ENCODE measurements at places on chromosomes 4 and X.

GRCh38 chr4:40987151-40987550, 227.2 kb downstream of the APBB2 start:
- no peak for DNase-seq

DNA sequence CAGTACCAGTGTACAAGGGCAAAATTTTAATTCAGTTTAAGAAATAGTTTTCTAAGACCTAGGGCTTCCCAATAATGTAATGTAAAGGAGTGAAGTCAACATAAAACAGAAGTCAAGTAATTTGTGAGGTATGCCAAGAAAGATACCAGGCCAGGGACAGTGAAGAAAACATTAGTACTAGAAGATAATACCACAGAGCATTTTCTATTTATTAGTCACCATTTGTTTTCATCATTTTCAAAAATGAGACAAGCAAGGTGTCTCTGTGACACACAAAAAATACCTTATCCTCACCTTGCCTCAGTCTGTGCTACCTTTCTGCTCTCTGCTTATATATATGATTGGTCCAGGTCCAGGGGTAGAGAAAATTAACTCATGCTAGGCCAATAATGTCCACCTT, 46.8 kb downstream of the VEGFC start:
- no peak for DNase-seq

- DNase-seq: no peak
Measured at GRCh38 chr4:6369924-6370645, 100.4 kb downstream of the WFS1 start.

DNA sequence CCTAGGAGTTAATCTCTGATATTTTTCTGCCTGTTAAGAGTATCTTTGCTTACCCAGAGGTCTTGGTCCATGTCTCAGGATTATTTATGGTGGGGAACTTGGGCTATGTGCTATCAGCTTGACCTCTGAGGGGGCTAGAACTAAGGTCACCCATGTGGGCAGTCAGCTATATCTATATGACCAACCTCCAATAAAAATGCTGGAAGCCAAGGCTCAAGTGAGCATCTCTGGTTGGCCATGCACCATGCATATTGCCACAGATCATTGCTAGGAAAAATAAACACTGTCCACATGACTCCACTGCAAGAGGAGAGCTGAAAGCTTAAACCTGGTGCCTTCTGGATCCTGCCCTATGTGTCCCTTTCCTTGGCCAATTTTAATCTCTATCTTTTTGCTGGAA, 196.5 kb upstream of the SLC7A11 start:
- DNase-seq: no peak

DNA sequence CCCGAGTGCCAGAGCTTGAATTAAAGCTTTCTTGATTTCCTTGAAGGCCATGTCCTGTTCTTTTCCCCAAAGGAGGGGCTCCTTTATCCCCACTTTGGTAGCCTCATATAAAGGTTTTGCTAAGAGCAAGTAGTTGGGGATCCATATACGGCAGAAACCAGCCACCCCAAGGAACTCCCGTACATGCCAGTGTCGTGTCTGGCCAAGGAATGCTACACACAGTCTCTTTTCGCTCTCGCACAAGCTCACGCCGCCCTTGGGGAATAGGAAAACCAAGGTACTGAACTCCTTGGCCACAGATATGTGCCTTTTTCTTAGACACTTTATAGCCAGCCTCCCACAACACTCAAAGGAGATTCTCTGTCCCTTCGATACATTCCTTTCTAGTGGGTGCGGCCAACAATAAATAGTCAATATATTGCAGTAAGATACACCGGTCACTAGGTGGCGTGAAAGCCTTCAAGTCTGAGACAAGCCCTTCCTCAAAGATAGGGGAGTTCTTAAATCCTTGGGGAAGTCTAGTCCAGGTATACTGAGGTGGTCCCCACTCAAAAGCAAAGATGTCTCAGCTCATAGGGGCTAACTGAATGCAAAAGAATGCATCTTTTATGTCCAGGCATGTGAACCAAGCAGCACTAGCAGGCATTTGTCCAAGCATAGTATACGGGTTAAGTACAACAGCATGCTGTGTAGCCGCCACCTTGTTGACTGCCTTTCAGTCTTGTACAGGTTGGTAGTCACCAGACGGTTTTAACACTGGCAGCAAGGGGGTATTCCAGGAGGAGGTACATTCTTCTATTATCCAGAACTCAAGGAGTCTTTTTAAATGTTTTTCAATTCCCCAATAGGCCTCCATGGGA, 57.8 kb upstream of the XAGE1B start:
- peak; percentile 21 for DNase-seq

GRCh38 chrX:125295337-125295736, 24.3 kb upstream of the TEX13C start:
- DNase-seq: peak; percentile 26

GRCh38 chr4:166257891-166258290, 384.9 kb downstream of the TLL1 start:
- no peak for DNase-seq

DNA sequence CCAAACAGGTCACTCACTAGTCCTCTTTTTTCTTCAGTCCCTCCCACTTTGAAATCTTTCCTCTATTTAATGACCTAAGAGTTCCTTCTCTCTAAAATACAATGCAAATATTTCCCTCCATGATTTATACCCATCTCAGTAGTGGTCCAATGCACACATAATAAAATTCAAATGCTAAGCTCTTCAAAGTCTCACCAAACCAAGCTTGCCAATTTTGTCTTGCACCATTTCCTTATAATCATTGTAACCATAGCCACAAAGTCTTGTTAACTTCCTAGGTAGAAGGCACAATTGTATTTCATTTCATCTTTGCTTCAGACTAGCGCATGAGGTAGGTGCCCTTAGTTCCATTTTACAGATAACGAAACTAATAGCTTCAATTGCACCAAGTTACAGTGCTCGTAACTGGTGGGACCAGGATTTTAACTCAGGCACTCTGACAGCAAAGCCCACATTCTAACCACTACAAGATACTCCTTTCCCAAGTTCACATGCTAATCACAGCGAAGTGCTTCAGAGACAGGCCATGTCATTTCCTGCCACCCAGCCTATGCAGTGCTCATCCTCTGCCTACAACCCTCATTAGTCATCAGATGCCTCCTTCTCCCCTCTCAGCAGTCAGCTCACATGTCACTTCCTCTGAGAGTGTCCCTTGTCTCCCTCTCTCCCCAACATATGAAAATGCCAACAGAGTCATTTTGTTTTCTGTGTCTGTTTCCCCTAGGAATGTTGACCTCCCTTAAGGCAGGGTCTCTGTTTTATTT, 66.9 kb upstream of the PPARGC1A start:
- DNase-seq: no peak

DNA sequence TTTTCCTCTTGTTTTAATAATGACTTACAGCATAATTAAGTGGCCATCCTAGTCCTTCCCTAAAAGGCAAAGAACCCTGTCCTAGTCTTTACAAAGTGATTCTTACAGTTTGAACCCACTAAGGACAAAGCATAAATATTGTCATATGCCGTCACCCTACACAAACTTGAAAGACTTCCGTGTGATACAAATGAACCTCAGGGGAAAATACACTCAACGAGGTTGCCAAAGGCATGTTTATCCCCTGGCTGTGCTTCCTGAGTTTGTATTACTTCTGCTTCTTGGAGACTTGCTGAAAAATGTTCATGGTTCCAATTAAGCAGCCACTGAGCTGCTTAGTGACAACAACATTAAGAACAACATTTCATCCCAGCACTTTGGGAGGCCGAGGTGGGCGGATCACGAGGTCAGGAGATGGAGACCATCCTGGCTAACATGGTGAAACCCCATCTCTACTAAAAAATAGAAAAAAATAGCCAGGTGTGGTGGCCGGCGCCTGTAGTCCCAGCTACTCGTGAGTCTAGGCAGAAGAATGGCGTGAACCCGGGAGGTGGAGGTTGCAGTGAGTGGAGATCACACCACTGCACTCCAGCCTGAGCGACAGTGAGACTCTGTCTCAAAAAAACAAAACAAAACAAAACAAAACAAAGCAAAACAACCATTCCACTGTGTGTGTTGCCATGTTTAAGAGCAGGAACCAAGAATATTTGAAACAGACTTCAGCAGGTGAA, 16.2 kb downstream of the RASSF6 start:
- DNase-seq: no peak

DNA sequence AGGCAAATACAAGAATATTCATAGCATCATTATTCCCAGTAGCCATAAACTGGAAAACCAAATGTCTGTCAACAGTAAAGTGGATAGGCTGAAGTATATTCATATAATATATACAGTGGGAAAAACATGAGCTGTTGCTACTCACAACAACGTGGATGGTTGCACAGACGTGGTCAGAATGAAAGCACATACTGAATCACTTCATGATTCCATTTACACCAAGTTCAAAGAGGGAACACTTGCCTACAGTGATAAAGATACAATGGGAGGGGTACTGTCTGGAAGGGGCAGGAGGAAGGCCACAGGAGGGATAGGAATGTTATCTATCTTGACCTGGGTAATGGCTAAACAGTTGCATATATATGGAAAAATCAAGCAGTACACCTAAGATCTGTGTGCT, 25.3 kb downstream of the APBB2 start:
- DNase-seq: no peak

DNA sequence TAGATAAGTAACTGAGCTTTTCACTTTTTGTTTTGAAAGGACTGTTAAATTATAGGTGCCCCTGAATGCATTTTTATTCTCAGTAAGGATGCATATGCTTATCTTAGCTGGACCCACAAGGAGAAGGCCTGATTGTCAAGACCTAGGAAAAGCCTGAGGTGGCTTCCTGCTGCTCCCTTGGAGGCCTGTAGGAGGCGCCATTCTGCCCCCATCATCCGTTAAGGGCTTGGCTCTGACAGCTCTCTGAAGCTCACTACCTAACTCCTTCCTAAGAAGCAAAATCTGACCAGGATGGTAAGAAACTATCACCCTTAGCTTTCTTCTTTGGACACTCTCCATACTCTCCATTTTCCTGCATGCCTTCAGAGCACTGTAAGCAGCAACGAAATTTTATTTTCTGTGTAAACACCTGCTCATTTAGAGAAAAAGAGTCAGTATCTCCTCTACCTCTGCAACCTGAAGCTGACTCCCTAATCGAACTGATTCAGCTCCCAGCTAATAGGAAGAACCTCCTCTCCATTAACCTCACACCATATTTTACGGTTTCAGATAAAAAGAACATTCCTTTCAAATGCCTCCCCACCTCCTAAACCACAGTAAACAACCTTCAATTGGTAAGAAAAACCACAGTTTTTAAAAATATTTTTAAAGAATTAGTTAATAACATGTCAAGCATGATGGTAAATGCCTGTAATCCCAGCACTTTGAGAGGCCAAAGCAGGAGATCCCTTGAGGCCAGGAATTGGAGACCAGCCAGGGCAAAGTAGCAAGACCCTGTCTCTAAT, 73.4 kb upstream of the EDNRA start:
- DNase-seq: no peak

DNA sequence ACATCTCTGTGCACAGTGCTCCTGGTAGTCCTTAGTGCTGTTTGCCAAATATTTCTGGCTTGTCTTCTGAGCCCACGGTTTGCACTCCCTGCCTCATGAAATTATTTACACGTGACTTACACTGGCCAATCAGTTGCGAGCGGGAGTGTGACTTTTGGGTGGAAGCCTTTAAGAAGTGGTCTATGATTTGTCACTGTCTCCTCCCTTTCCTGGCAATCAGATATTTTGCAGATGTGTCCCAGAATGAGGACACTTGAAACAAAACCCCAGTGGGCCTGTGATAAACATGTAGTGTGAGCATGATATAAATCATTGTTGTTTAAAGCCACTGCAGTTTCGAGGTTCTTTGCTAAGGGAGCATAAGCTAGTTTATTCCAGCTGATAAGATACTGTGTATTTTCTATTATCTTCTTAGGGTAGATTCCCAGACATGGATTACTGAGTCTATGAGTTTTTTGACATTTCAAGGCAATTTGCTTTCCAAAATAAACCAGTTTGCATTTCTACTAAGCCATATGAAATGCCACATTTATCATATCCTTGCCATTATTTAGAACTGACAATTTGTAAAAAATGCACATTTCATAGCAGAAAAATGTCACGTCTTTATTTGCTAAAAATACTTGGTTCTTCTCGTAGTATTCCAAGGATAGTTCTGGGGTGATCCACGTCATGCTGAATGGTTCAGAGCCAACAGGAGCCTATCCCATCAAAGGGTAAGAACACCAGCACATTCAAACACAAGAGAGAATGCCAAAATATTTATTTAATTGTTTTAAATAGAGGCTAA, 12.0 kb downstream of the BST1 start:
- no peak for DNase-seq

- DNase-seq: no peak
Measured at GRCh38 chrX:132009350-132009749, 13.8 kb upstream of the STK26 start.

DNA sequence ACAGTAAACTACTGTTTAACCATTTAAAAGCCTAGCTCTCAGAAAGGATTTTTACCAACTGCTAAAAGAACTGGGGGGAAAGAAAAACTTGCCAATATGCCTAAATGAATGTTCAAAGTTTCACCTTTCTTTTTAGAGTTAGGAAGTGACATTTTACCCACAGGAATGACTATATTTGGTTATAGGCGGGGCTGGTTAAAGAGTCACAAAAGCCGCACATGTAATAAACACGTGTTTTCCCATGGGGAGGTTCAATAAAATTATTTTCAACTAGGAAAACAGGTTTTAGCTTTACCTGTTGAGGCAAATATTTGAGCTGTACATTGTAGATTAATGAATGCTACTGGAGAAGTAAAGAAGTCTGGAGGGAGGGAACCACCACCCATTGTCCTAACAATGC, 41.6 kb upstream of the UGDH start:
- DNase-seq: no peak

- no peak for DNase-seq
Measured at GRCh38 chrX:153782313-153782712, 1.5 kb downstream of the SRPK3 start.
